ENCODE measurements at places on chromosomes 3 and 15.

DNA sequence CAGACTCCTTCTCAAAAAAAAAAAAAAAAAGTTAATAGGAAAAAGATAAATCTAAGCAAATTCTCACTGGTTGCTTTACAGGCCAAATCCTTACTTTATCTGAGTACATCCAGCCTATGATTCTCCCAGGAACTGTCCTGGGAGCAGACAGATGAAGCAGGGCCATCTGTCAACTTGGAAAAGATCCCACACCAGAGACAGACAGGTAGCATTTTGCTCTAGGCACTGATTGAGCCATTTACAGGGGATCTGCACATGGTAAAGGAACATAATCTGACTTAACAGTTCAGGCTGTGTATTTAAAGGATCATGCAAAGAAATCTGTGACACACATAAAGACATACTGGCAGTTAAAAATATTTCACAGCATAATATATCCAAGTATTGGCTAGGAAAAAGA, 1006.5 kb downstream of the TBL1XR1 start:
- ATAC-seq: no peak

- no peak for ATAC-seq
These were observed 63.1 kb downstream of the SERP1 start for GRCh38 chr3:150483226-150483625.

GRCh38 chr3:32501783-32502117, 902 bp downstream of the CMTM6 start:
- no peak for ATAC-seq

- no peak for ATAC-seq
These were observed 40.4 kb downstream of the ABTB1 start for GRCh38 chr3:127712881-127713771.

DNA sequence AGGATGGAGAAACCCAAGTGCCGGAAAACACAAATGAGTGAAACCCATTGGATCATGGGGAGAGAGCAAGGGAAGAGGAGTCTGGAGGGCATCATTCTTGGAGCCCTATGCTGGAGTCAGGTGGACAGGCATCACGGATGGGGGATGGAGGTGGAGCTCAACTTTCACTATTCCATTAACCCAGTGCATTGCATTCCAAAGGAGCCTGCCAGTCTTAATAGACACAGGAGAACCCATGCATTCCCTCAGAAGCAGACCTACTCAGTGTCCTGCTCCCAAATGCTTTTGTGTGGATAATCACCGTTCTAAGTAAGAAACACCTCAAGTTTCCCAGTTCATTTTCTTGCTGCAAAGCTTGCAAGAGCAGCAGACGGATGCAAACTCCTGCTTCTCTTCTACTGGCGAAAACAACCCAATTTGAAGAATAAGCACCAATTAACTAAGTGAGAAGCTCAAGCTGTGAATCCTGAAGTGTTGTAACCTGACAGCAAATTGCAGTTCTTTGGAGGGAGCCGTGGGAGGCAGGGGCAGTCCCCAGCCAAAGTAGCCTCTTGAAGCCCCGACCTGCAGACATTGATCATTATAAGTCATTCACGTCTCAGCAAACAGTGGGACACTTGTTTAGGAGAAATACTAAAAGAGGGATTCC, 25.3 kb downstream of the SEMA5B start:
- ATAC-seq: no peak

Measured in activated CD4-positive, CD25-positive, alpha-beta regulatory T cell treated with anti-CD3 and anti-CD28 coated beads, Interleukin-2, amount 50 U/mL, for 24 hours (primary cell).